COLO829 (cell line): ENCODE measurements at places on chromosomes 16 and 17.

- DNase-seq: no peak
These were observed 12.6 kb upstream of the BAIAP2 start for GRCh38 chr17:81022344-81022676.

- no peak for DNase-seq
These were observed 46.7 kb downstream of the SCNN1B start for GRCh38 chr16:23348579-23349469.

- DNase-seq: no peak
These were observed 11.1 kb downstream of the CA10 start for GRCh38 chr17:52147431-52147830.

DNA sequence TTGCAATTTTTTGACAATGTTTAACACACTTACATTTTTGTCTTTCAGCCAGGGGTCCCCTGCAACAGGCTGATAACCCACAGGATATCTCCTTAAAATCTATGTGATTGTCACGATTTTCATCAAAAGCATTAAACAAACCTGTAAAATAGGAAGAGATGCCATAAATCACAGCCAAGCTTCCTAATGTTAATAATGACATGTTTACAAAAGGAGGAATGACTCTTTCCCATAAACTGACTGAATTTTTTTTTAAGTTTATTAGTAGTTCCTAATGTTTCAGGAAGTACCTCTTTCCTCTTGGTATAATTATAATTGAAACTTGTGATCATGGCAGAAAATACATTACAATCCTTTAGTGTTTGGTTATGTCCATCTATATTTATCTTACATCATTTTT, 119.6 kb downstream of the CA4 start:
- DNase-seq: no peak

- no peak for DNase-seq
These were observed 35.2 kb downstream of the TMEM186 start for GRCh38 chr16:8762254-8762653.

GRCh38 chr16:1530349-1530882, 3.0 kb upstream of the TMEM204 start:
- no peak for DNase-seq

DNA sequence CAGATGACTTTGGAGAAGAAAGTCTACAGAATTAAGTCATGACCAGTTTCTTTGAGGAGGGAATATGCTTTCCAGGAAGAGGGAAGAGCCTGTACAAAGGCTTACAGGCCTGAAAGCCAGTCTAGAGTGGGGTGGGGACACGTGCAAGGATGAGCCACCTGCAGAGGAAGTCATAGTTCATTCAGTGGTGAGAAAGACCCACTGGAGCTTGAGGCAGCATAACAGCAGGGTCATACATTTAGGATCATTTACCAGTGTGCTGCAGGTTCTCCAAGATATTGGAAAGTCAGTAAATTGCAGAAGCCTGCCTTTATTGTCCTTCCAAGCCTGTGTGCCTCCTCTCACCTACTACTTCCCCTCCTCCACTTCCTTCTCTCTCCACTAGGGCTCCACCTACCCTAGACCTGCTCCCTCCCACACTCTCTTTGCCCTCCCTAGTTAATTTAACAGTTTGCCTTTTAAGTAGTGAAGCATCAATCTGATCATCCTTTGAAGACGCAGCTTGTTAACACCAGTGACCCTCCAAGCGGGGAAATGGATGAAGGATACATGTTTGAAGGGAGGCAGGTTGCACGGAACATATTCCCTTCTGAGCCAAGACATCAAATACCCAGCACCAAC, 40.2 kb downstream of the CDRT15 start:
- no peak for DNase-seq

- DNase-seq: no peak
These were observed 178.3 kb upstream of the CHMP6 start for GRCh38 chr17:80813318-80813717.

GRCh38 chr16:1772362-1772907, at the start of gene EME2:
Gene EME2 (plus strand): TSS chr16:1772810. CDS start chr16:1773228, 418 bp downstream.
- DNase-seq: no peak

DNA sequence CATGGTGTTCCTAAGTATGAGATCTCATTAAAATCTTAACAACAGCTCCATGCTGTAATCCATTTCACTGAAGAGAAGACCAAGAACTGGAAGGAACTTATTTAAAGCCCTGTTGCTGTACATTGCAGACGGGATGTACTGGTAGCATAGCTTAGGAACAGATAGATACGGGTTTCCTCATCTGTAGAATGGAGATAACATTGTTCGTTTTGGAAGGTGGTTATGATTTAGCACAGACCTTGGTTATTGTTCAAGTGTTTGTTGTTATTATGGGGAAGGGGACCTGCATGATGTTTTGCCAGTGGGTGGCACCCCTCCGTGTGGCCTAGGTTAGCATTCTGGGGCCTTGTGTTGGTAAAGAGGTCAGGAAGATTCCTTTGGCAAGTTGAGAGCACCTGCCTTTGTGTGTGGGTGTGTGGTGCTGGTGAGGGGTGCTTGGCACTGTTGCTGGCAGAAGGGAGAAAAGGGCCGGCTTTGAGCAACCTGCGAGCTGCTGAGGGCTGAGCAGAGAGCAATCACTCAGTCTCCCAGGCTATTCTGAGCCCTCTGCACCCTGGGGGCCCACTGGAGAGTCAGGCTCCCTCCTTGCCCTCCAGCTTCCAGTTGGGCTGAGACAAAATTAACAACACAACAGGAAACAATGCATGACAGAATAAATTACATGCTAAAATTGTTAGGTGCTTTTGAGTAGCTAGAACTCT, 2.3 kb downstream of the TAOK2 start:
- no peak for DNase-seq

DNA sequence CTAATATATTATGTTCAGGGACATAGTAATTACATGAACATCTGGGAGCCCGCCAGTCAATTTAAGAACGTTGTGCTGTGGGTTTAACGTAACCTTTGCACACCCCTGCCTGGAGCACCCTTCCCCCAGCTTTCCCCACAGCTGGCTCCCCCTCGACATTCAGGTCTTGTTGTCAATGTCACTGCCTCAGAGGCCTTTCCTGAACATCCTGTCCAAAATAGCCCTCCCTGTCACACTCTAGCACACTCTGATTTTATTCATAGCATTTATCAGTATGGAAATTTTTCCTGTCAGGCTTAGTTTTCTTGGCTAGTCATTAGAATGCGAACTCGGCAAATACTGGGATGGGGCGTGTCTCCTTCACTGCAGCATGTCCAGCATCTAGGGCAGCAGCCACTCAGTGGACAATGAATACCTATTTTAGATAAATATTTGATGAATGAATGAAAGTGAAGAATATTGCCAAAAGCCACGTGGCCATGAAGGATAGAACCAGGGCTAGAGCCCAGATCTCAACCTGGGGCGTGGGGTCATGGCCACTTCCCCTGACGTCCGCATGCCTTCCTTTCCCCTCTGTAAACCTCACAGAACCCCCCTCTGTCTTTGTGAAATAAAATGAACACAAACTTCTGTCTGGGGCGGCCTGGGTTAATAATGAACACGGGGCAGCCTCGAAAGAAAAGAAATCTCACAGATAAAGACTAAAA, 10.5 kb downstream of the PIK3R6 start:
- no peak for DNase-seq

DNA sequence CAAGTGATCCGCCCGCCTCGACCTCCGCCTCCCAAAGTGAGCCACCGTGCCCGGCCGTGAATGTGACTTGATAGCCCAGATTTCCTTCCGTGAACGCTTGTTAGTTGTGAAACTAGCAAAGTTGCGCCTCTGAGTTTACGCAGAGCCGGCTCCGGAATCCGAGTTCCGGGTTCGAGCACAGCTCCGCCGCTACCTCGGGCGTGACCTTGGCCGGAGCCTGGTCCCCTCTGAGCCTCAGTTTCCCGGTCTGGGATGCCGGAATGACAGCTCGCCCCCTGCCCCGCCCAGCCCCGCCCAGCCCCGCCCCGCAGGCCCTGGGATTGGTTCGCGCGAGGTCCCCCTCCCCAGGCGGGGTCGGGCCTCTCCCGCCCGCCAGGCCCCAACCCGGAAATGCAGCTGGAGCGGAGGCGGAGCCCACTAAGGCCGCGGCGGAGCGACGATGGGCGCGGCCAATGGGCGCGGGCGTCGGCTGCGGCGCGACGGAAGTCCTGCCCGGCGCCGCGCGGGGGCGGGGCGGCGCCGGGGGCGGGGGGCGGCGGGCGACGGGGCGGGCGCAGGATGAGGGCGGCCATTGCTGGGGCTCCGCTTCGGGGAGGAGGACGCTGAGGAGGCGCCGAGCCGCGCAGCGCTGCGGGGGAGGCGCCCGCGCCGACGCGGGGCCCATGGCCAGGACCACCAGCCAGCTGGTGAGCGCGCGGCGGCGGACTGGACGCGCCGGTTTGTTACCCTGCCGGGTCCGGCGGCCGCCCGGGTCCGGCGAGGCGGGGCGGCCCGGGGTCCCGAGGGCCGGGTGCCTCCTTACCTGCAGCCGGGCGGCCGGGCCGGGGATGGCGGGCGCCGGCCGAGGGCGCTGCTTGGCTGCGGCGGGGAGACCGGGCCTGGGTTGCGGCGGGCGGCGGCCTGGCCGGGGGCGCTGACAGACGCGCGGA, at the start of gene PDPK1:
Gene PDPK1, plus strand, starts transcription at position 571 of the 929 bp plus-strand sequence. Its CDS starts 92 bp downstream, at position 663.
- DNase-seq: peak; percentile 83

GRCh38 chr16:15648135-15648730, 1.8 kb upstream of the NDE1 start:
- no peak for DNase-seq
